ENCODE measurements at places on chromosomes 6 and 20. TPM values are rescaled to one million over a fixed set of nuclear protein-coding genes. Genes with fewer than 3 reads are reported as not detected.

Gene UNC5CL
- 0.07 TPM for total RNA-seq

Gene BPI
- 0.30 TPM for total RNA-seq

Gene IL17A
- total RNA-seq = not detected

Gene EPHA7
- 0.07 TPM for total RNA-seq

Gene MCM3
- 24.3 TPM for total RNA-seq

Gene SMOC2
- total RNA-seq = 0.13 TPM

Gene MYCT1
- total RNA-seq = 6.0 TPM

Gene MATN4
- total RNA-seq = not detected

Gene BPIFA1
- total RNA-seq = not detected

Gene PLCB4
- total RNA-seq = 6.9 TPM

Gene NELFE
- total RNA-seq = 78.7 TPM

Gene ARG1
- not detected for total RNA-seq

Gene C20orf96
- 5.0 TPM for total RNA-seq

Gene CTNNBL1
- total RNA-seq = 23.6 TPM

Gene HMGN3
- 18.1 TPM for total RNA-seq

Gene SIGLEC1
- not detected for total RNA-seq

Gene PRSS16
- total RNA-seq = 0.33 TPM

Gene ENPP5
- total RNA-seq = 3.6 TPM

Gene CDH4
- 0.10 TPM for total RNA-seq

Gene ROS1
- total RNA-seq = 0.07 TPM

Gene MOXD1
- total RNA-seq = 41.5 TPM

Gene ASIP
- total RNA-seq = not detected

Gene SLC22A7
- not detected for total RNA-seq

Gene SEL1L2
- not detected for total RNA-seq

Gene TFAP2B
- total RNA-seq = 0.13 TPM

Gene GMPR
- total RNA-seq = 11.6 TPM

Gene CEP57L1
- 20.9 TPM for total RNA-seq

Gene TM9SF4
- 69.0 TPM for total RNA-seq

Gene HLA-C
- total RNA-seq = 957 TPM

Gene GSTA3
- not detected for total RNA-seq

Data from smooth muscle cell of the pulmonary artery (primary cell).